ENCODE measurements at places on chromosomes 4 and X.

DNA sequence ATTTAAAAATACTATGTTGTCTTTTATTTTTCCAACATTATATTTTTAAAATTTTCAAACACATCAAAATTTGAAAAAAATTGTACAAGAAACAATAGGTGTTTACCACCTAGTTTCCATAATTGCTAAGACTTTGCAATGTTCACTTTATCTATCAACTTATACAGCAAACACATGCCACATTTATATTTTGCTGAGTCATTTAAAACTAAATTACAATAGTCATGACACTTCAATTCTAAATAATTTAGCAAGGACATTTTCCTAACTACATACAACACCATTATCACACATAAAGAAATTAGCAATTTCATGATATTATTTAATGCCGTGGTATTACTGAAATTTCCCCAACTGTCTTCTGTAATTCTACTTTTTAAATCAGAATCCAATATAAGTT is 600.4 kb upstream of the CPXCR1 start:
- no peak for DNase-seq

DNA sequence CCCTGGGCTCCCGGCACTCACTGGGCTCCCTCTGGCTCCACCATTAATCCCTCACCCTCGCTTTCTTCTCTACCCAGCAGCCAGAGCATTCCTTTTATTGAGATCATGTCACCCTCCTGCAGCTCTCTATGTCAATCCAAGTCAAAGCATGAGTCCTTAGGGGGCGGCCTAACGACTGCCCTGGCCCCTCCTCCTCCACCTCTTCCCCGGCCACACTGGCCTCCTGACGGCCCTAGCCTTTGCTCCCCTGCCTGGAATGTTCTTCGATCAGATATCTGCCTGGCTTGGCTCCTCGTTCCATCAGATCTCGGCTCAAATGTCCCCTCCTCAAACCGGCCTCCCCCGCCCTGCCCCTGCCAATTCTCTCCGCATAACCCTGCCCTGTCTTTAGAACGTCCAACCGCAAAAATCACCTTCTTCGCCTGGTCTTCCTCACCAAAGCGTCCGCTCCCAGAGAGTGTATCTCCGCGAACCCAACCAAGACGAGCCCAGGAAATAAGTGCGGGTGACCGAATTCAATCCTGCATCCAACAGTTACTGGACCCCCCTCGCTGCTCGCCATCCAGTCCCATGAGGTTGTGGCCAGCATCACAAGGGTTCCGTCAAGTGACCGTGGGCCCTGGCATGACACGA is 722 bp upstream of the PNCK start:
- DNase-seq = no peak

DNA sequence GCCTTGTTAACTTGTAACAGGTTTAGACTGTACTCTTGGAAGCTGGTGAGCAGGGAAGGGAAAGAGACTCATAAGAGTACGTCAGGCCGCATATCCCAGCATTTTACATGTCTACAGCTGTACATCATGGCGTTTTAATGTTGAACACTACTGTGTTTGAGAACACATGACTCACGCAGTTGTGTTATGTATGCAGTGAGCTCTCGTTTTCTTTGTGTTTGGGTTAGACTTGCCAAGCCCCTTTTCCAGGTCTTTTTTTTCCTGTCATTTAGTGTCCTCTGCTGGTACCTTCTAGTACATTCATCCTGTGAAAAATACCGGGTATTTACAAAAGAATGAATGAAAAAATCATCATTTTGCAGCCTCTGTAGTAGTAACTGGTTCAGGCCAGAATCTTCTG is 35.3 kb downstream of the SMS start:
- DNase-seq = no peak

DNA sequence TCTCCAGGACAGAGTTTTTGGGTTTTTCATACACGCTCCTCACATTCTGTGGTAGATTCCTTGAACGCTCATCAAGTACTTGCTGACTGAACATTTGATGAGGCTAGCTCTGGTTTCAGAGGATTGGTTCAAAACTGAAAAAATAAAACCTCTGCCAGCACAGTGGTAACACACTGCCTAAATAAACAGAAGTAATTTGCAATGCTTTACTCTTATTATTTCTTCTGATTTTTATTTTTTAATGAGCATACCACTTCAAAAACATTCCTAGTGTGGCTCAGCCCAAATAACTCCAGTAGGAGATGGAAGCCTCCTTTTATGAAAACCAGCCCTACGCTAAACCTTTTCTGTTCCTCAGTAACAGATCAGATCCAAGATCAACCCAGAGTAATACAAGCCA is 72.0 kb upstream of the INTU start:
- DNase-seq = no peak

DNA sequence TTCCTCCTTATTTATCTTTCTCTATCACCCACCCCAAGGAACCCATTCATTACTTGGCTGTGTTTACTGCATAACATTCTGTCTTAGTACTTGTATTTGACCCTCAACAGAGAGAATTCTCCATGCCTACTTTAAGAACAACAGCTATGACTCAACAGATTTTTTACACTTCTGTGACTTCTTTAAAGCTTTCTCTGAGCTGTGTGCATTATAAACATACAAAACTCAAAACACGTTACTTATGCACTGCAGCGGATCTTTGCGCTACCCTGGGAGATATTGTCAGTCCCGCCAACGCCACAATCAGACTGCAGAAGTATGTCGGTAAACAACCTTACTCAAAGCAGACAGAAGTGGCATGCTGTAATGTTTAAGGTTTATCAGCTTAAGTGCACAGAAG is 35.1 kb downstream of the PRKX start:
- DNase-seq = no peak

GRCh38 chr4:176478076-176478475 is 158.3 kb downstream of the SPCS3 start:
- no peak for DNase-seq

GRCh38 chr4:160537681-160538080 is 1434.8 kb downstream of the RAPGEF2 start:
- no peak for DNase-seq

DNA sequence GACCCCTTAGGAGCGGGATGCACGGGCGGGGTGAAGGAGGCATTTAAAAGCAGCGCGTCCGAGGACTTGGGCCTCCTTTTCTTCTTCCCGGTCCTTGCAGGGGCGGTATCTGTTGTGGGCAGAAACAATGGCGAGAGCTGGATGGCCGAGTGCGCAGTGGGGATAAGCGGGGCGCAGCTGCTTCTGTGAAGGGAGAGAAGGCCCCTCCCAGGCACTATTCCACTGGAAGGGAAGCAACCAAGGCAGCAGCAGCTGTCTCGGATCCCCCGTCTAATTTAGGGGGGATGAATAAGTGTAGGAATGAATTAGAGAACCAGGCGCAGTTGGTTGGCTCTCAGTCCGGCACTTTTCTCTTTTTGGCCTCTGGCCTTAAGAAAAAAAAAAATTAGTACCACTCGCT is 995 bp downstream of the SMARCA5 start:
- DNase-seq = peak; percentile 46

- DNase-seq = no peak
These were observed 226.7 kb downstream of the RBMX2 start for GRCh38 chrX:130628516-130628915.

- peak; percentile 74 for DNase-seq
These were observed 13.0 kb upstream of the HELT start for GRCh38 chr4:185005219-185005819.

DNA sequence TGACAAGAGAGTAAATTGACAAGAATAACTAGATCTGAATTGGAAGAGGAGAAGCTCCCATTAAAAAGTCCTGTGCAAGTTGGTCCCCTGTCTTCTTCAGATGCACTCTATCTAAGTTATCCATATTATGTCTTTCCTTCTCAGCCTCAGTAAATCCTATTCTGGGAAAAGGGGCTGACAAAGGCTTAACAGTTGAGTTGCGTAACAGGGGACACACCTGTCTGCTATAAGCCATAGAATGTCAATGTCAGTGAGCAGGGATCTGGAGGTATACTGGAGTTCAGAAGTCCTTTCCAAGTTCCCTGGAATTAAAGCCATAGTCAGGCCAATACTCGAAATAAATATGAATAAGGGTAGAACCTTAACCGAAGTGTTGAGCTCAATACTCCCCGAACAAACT is 26.3 kb upstream of the TNIP3 start:
- no peak for DNase-seq

DNA sequence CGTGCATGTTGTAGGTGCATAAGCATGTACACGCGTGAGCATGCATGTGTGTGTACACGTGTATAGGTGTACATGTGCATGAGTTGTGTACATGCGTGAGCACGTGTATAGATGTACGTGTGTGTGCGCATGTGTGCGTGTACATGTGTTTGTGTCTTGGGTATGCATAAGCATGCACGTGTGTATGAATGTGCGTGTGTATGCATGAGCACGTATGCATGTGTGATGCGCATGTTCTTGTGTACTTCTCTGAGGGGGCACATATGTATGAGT is 9.0 kb downstream of the NAT8L start:
- no peak for DNase-seq

DNA sequence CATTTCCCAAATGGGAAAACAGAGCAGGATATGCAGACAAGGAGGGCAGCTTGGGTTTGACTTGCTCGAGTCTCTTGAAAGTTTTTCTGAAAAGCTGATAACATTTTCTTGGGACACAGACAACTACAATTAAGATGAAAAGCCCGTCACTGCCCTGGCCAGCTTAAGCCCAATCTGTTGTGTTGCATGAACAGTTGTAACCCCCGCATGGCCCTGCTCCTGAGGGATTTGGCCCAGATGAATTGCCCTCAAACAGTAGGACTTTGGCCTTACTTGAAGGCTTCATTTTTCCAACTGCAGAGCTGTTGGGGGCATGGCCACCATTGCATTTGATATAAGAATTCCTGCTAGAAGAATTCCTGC is 40.5 kb upstream of the MGST2 start:
- no peak for DNase-seq

- DNase-seq = no peak
These were observed 189.0 kb downstream of the SLITRK2 start for GRCh38 chrX:146006637-146007036.

DNA sequence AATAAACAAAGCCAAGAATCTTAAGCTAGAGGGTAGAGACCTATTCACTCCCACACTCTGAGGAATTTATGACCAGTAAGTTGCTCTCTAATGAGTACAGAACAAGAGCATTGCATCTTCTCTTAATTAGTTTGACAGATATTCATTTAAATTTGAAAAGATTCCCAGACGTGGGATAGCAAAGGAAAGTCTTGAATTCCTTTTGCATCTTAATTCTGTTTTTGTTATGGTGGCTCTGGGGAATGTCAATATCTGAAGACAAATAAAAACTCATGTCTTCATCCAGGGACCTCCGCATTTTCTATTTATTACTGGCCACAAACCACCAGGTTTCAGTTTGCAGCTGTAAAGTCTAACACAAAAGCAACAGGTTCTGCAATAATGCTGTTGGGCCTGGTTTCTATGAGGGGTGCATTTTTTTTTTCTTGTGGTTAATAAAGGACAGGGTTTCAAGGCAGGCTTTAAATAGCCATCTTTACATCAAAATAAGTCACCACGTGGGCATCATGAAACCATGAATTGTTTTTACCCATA is 172.3 kb downstream of the SHROOM3 start:
- no peak for DNase-seq

GRCh38 chr4:123996718-123997510 is 600.3 kb downstream of the SPRY1 start:
- DNase-seq = peak; percentile 19

DNA sequence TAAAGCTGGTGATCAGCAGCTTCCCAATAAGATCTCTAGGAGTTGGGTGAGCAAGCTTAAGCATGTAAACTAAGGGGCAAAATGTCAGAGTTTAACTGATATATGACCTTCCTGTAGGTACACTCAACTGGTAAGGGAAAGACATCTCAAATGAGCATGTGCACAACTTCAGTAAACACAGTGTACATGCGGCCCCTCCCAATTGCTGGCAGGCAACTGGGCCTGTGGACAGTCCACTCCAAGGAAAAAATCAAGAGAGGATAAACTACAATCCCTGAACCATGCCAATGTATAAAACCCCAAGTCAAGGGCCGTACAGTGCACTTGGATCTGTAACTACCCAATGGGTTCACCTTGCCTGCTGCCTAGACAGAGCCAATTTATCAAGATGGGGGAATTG is 4.9 kb upstream of the NAA11 start:
- DNase-seq = no peak

GRCh38 chr4:118783887-118784286 is 52.0 kb downstream of the SEC24D start:
- peak; percentile 39 for DNase-seq

- DNase-seq = no peak
These were observed 77.3 kb upstream of the LIMCH1 start for GRCh38 chr4:41460641-41461040.

- no peak for DNase-seq
These were observed 519.1 kb downstream of the STPG2 start for GRCh38 chr4:97624204-97624603.

GRCh38 chr4:153620352-153620751 is 63.7 kb upstream of the TLR2 start:
- DNase-seq = no peak

GRCh38 chrX:65813245-65813644 is 145.8 kb downstream of the MSN start:
- no peak for DNase-seq
